ENCODE measurements at places on chromosomes 4 and X. TPM values are rescaled to one million over a fixed set of nuclear protein-coding genes. Genes with fewer than 3 reads are reported as not detected.

DNA sequence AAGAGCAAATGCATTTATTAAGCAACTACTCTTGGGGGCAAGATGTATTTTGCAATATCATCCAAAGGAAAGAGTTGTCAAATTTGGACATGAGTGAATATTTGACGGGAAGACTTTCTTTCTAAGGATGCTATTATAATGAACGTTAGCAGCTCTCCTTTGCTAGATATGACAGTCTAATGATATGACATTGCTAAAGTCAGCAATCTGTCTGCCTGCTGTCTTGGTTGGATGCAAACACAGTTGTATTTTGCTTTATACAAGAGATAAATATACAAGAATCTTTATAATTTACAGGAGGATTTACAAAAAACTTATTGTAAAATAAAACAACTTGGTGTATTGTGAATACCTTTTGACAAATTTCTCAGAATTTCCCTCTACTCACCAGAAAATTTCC, 37.5 kb downstream of the MAGEC1 start:
- H3K27ac ChIP-seq = no peak overlapping the region
- H3K4me1 ChIP-seq = no peaks in the 10 kb centered on the region
- no peaks in the 10 kb centered on the region for H3K27me3 ChIP-seq
- H3K36me3 ChIP-seq = no peaks in the 10 kb centered on the region
- H3K4me3 ChIP-seq = no peak overlapping the region

- no peak overlapping the region for H3K27ac ChIP-seq
- DNase-seq = no peak
- peaks cover 13% of the 10 kb centered on the region for H3K4me1 ChIP-seq
- no peaks in the 10 kb centered on the region for H3K27me3 ChIP-seq
Measured at GRCh38 chrX:80806557-80806956, 3.1 kb downstream of the BRWD3 start.

DNA sequence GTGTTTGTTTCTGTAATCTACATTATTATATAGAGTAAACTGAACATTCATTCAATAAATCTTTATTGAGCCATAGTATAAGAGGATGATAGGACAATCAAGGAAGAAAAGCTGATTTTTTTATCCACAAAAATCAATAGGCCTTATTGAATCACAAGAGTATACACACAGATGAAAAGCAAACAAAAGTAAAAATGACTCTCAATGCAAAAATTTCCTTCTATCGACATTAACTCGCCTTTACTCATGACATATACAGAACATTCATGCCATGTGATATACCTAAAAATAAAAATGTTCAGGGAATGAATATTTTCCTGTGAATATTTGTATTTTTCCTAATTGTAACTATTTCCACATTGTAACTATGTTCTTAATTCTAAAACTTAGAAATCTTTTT, 161.2 kb downstream of the LRBA start:
- no peak for DNase-seq
- H3K27me3 ChIP-seq = no peaks in the 10 kb centered on the region
- H3K4me1 ChIP-seq = peaks cover 6% of the 10 kb centered on the region
- peaks cover 13% of the 10 kb centered on the region for H3K36me3 ChIP-seq
- H3K4me3 ChIP-seq = no peak overlapping the region

DNA sequence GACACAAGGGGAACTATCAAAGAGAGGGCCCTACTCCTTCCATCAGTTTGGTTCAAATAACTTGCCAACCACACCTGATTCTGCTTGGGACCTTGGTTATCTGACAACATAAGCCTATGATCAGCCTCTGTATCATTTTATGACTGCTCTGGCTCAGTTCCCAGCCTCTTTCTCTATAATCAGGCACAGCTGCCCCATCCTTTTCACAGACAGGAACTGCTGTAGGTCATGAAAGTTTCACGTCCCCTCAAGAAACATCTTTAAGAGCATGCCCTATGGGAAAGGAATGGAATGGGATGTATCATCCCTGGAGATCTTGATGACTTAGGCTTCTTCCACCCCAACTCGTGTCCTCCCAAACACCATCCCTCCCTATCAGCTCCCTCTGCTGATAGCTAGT, 243.4 kb downstream of the AR start:
- H3K4me3 ChIP-seq = no peak overlapping the region
- H3K27me3 ChIP-seq = peaks cover 6% of the 10 kb centered on the region
- H3K27ac ChIP-seq = no peak overlapping the region
- no peaks in the 10 kb centered on the region for H3K36me3 ChIP-seq
- no peaks in the 10 kb centered on the region for H3K4me1 ChIP-seq

DNA sequence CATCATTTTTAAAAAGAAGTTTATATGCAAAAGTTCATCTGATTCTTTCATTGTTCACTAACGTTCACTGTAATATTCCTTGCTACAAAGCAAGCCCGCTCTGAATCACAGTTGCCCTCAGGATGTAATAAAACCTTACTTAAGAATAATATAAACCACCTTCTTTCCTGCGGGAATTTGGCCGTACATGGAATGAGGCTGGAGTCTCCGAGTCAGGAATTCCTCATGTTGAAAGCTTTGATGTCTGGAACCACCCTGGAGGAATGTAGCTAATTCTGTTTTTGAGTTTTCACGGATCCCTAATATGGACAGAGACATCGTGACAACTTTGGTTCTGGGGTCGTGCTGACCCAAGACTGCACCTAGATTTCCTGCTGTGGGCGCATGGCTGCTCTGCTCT, 58.5 kb downstream of the CRLF2 start:
- DNase-seq = no peak
- no peaks in the 10 kb centered on the region for H3K36me3 ChIP-seq
- H3K4me3 ChIP-seq = no peak overlapping the region

DNA sequence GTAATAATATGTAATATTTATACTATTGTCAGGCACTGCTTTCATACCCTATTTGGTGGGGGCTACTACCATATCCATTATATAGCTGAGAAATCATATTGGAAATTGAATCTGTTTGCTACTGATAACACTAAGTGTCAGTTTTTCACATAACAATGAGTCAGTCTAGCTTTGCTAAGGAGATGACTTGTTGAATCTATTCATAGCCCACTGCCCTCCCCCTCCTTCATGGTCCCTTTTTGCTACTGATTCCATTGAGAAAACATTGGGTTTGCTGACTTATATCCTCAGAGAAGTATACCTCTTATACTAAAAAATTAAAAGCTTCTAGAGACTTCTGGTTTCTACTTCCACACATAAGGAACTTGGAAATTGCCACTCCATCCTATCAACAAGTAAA, 1898.4 kb downstream of the STIM2 start:
- no peaks in the 10 kb centered on the region for H3K4me1 ChIP-seq
- H3K27ac ChIP-seq = no peak overlapping the region
- no peak for DNase-seq
- H3K36me3 ChIP-seq = no peaks in the 10 kb centered on the region

DNA sequence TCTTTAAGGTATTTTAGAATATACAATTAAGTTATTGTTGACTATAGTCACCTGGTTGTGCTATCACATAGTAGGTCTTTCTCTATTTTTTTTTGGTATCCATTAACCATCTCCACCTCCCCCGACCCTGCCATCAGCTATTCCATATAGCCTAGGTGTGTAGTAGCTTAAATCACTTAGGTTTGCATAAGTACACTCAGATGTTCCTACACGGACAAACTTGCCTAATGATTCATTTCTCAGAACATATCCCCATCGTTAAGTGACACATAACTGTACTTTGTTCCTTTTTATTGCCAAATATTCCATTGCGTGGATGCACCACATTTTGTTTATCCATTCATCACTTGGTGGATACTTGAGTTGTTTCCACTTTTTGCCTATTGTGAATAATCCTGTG, 67.9 kb downstream of the SLAIN2 start:
- no peak for DNase-seq
- peaks cover 8% of the 10 kb centered on the region for H3K36me3 ChIP-seq
- H3K4me3 ChIP-seq = no peak overlapping the region
- peaks cover 18% of the 10 kb centered on the region for H3K4me1 ChIP-seq

The RCHY1 gene
- total RNA-seq = 42.0 TPM

The GPR50 gene
- total RNA-seq = not detected

The RGN gene
- total RNA-seq = not detected

The ETDA gene
- total RNA-seq = not detected

The AADAT gene
- total RNA-seq = not detected

Measured in activated T-cell treated with anti-CD3 and anti-CD28 coated beads, Interleukin-2, amount 50 U/mL, for 72 hours (primary cell).